ENCODE measurements at places on chromosomes 6 and 20.
A peak's percentile ranks its signal among the peaks of the same experiment; 100 is the strongest.

DNA sequence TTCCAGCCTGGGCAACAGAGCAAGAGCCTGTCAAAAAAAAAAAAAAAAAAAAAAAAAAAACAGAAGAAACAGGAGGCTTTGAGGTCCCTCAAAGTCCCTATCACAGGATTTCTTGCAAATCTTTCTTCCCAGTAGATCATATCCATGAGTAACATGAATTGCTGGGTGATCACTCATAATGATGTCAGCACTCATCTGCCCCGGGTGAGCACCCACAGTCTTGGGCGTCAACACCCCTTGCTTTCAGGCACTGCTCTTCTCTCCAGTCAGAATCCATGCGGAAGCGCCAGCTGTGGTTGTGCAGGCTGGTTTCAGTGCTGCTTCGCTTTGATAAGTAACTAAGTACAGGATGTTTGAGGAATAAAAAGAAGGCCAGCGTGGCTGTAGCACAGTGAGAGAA is 40.2 kb upstream of the INSM1 start:
- DNase-seq, result no peak

GRCh38 chr6:46921059-46921458 is 679 bp downstream of the ADGRF5 start:
- no peak for DNase-seq

DNA sequence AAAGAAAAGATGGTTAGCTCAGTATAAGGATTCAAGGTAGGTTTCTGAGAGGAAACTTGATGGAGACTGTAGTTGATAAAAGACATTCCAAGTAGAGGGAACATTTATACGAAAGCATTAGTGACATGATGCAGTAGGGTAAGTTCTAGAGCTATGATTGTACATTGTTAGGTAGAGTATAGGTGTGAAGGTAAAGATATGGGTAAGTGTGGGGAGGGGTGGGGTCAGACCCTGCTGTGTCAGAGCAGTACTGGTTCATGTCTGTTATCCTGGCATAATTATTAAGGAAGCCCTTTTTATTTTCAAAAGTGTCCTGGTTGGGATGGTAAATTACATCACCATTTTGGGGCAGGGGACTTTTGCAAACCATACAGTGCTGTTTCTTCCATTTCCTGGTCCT is 635.8 kb downstream of the COL12A1 start:
- no peak for DNase-seq

DNA sequence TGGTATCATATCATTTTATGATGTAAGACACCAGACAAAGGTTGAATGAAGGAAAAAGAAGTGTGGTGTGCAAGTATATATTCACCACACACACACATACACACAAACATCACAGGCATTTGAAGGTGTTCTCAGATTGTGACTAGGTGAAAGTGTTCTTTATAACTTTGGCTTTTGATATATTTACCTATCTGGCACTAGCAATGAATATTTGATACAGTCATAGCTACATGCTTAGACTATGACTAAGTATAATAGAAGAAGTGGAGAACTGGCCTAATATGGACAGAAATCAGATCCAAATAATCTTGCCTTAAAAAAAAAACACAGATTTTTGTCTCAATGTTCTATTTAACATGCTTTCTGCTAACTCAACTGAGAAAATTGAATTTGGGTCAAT is 809.9 kb downstream of the KIF16B start:
- DNase-seq, result no peak

GRCh38 chr6:2597991-2598390 is 152.7 kb downstream of the MYLK4 start:
- no peak for DNase-seq

DNA sequence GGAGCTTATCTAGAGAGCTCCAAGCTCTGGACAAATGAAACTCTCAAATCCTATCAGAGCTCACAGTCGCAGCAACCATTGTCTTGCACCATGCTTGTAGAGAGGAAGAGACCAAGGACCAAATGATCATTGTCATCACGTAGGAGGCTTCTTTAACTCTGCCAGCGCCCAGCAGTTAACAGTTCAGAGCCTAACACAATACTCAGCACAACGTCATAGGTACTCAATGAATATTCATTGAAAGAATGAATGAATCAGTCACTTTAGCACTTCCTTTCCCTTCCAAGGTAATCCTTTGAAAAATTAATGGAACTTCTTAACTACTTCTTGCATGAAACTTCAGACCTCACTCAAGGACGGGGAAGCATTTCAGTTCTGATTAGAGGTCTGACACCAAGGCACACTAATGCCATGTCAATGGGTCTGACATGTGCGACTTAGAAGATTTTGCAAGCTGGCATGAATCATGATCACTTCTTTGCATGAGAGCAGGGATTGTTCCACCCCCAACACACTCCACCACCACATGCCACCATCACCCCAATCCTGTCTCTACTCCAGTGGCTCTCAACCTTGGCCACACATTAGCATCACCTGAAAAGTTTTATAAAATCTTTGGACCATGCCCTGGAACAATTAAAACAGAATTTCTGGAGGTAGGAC is 45.1 kb downstream of the KHDC1L start:
- DNase-seq, result no peak

DNA sequence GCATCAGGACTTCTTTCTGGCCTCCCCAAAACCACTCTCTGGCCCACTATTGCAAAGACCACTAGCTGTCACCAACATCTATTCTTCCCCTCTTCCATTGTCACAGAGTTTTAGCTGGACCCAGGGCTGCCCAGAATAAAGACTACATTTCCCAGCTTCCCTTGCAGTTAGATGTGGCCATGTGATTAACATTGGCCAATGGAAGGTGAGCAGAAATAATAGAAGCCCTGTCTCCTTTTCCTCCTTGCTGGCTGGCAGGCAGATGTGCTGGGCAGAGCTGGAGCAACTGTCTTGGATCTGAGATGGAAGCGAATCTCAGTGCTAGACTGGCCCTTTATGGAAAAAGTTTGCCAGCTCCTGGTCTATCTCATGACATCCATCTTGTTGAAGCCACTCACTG is 97.0 kb downstream of the KCNB1 start:
- DNase-seq, result no peak

- no peak for DNase-seq
Observed at GRCh38 chr6:118317581-118318563, 230.2 kb upstream of the PLN start.

DNA sequence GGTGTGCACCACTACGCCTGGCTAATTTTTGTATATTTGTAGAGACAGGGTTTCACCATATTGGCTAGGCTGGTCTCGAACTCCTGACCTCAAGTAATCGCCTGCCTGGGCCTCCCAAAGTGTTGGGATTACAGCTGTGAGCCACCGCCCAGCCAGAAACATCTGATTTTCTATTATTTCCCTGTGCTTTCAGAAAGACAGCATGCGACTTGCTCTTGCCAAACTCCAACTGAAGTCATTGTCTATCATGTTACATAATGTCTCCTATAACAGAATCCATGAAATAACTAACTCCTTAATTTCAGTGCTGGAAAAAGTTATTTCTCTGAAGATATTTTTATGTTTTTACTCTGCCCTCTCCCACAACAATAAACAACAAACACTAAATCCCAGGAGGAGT is 8.5 kb downstream of the RMND1 start:
- DNase-seq, result no peak

- DNase-seq, result no peak
Observed at GRCh38 chr6:4801491-4802110, 25.4 kb downstream of the CDYL start.

GRCh38 chr6:122129313-122130025 is 270.0 kb upstream of the HSF2 start:
- no peak for DNase-seq

DNA sequence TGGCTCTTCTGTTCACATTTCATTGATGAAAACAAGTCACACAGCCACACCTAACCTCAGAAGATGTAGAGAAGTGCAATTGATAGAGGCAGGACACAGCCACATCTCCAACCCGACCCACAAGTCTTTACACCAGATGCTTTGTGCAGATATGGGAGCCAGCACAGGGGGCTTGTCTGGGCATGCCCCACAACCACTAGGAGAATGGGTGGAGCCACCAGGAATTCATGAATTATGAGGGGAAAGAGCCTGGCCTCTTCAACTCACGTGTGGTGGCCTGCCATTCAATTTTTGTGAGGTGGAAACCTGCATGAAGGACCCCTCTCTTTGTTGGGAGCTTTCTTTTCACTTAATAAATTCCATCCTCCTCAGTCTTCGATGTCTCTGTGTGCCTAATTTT is 79.1 kb downstream of the OGFRL1 start:
- no peak for DNase-seq

GRCh38 chr20:39988991-39989390 is 700.0 kb downstream of the MAFB start:
- no peak for DNase-seq

GRCh38 chr6:44594481-44594880 is 207.0 kb downstream of the CDC5L start:
- DNase-seq, result no peak

- no peak for DNase-seq
Observed at GRCh38 chr20:20737158-20737557, 24.7 kb upstream of the RALGAPA2 start.

- no peak for DNase-seq
Observed at GRCh38 chr6:116351101-116351500, 19.6 kb upstream of the DSE start.

DNA sequence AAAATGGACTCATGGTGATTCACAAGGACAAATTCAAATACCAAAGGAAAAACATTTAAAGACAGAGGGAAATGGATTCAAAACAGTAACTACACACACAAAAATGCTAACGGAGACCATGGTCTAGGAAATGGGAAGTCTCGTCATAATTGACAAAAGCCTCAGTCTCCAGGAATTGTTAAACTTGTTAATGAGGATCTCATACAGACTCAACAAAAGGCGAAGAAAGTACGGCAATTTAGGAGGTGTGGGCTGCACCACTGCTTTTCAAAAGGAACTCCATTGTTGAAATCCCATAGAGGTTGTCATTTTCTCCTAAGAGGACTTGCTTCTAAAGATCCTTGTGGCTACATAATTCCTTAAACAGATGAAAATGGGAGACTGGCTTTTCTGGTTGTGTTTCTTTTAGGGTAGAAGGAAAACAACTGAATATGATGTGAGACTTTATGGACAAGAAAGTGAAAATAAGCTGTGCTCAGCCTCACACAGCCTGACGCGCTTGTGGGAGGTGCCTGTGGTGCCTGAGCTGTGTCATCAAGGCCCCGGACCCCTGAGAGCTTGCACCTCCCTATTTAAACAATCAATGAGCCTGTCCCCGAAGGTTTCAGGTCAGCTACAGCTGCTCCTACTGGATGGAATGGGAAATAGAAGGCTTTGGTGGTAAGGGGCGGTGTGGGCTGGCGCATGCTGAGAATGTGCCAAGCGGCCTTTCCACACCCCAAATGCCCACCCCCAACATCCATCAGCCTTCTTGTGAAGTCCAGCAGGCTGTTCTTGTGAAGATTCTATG is 2.5 kb upstream of the CLDN20 start:
- DNase-seq, result no peak

DNA sequence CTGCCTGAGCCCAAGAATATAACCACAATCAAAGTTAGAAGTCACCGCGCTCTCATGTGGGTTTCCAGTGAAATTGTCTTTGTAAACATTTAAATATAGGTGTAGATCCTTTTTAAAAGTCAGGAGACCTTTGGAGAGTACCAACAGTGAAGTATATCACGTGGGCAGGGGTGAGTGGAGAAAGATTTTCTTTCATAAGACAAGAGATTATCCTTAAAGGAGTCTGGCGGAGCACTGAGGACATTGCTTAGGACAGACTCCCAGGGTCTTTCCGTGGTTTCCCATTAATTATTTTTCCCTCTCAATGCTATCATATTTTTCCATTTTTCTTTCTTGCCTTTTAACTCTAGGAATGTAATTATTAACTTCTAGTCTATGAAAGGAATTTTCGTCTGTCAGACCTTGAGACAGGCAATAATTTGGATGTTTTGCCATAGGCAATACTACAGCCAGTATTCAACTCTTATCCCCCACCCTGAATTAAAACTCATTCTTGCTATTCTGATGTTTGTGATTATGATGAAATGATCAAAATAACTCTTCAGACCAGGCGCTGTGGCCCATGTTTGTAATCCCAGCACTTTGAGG is 31.4 kb downstream of the DCBLD1 start:
- no peak for DNase-seq

DNA sequence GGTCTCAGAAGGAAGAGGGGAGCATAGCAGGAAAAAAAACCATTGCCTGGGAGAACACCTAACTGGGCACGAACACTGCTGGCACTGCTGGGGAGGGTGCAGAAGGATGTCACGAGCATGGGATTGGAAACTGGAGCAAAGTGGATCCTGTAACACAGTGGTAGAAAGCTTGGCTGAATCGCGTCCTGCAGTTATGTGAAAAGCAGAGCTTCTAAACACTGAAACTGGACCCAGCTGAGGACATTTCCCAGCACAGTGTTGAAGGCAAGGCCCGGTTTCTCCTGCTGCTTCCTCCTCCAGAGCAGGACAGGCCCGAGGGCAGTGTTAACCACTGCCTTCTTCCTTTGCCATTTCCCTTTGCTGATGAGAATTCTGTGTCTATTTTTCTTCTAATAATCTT is 6.7 kb downstream of the APMAP start:
- DNase-seq, result no peak

GRCh38 chr6:41201764-41202173 is 820 bp upstream of the TREML2 start:
- no peak for DNase-seq

DNA sequence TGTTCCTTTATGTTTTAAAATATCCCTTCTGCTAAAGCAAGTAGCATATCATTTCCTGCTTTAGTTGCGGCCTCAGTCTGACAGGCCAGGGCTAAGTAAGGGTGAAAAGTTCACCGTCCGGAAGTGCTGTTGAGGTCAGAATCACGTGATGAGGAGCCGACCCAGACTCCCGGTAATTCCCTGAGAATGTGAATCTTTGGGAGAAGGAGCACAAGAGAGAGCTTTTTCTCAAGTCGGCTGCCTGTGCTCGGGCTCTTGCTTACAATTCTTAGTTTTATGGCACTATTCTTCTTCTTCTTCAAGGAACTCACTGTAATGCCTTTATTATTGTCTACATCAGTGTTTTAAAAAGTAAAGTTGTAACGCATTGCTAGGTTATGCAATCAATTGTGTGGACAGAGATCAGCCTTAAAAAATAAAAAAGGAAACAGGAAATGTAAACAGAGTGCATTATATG is 309.3 kb downstream of the PRL start:
- peak; percentile 9 for DNase-seq

DNA sequence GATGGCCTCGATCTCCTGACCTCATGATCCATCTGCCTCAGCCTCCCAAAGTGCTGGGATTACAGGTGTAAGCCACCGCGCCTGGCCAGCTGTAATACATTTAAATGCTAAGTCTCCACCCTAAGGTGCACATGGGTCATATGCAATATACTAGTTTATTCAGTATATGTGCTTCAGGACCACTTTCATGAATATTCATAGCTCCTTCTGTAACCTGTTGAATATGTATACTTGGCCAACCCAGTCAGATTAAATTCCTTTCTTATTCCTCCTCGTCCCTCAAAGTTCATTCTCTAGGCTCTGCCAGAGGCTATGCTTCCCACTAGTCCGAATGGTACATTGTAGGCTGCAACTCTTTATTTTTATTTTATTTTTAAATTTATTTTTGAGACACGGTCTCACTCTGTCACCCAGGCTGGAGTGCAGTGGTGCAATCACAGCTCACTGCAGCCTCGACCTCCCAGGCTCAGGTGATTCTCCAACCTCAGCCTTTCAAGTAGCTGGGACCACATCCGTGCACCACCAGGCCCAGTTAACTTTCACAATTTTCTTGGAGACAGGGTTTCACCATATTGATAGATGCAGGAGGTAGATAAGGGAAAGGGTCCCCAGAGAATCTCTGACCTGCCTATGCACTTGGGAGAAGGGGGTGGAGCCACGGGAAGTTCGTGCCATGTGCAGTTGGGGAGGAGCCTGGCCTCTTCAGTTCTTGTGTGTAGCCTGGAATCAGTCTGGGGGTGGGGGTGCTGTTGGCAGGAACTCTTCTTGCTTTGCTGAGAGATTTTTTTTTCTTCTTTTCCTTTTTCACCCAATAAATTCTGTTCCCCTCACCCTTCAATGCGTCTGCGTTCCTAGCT is 41.3 kb upstream of the DDR1 start:
- DNase-seq, result no peak
